Activated CD8-positive, alpha-beta memory T cell treated with anti-CD3 and anti-CD28 coated beads for 4 hours (primary cell): ENCODE measurements at places on chromosomes 11 and 22.

GRCh38 chr11:131694526-131695424 is 324.4 kb downstream of the NTM start:
- no peak for DNase-seq

- DNase-seq, result no peak
Observed at GRCh38 chr22:36729321-36729720, 25.8 kb upstream of the CACNG2 start.

DNA sequence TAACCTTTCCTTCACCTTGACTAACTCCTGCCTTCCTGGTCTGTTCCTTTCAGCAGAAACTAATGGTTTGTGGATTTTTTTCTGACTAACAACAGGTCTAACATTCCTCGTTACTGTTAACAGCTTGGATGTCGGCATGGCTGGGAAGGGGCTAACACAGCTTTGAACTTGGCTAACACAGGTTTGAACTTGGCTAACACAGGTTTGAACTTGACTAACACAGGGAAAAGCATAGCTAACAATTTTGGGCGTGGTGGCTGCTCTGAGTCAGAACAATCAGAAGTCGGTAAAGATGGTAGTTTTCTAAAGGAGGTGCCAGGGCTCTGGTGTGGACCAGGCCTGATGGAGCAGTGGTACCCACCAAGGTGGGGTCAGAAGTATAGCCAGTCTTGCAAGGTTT is 16.1 kb downstream of the MIAT start:
- no peak for DNase-seq

- no peak for DNase-seq
Observed at GRCh38 chr22:32396746-32397145, 15.3 kb downstream of the RTCB start.
